ENCODE measurements at places on chromosomes 7 and 10.
A peak's percentile ranks its signal among the peaks of the same experiment; 100 is the strongest.

DNA sequence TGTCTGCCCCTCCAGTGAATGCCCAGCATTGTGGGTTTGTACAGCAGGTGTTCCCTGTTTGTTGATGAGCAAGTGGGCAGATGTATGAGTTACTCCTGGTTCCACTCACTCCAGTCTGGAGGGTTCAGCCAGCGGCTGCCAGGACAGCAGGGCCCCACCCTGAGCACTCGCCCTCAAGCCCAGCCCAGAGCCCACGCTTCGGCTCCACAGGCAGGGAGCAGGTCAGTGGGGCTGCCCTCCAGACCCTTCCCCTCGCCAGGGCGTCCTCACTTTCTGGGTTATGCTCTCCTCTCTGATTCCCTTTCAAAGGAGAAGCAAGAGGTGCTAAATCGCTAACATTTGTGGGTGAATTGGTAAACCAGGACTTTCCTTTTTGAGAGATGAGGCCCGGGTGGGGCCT is 4.8 kb upstream of the VIPR2 start:
- DNase-seq = no peak
- no peaks in the 10 kb centered on the region for H3K4me1 ChIP-seq
- no peaks in the 10 kb centered on the region for H3K27me3 ChIP-seq
- no peaks in the 10 kb centered on the region for H3K36me3 ChIP-seq
- H3K4me3 ChIP-seq = no peak overlapping the region

- no peaks in the 10 kb centered on the region for H3K4me1 ChIP-seq
- H3K27me3 ChIP-seq = no peaks in the 10 kb centered on the region
- DNase-seq = no peak
- H3K36me3 ChIP-seq = no peaks in the 10 kb centered on the region
- H3K4me3 ChIP-seq = no peak overlapping the region
Measured at GRCh38 chr7:127895360-127895759, 135.9 kb downstream of the LRRC4 start.

GRCh38 chr10:130065251-130065650 is 45.4 kb downstream of the C10orf143 start:
- H3K4me1 ChIP-seq = no peaks in the 10 kb centered on the region
- no peak overlapping the region for H3K4me3 ChIP-seq
- no peak overlapping the region for H3K27ac ChIP-seq
- no peak for DNase-seq
- H3K27me3 ChIP-seq = no peaks in the 10 kb centered on the region

DNA sequence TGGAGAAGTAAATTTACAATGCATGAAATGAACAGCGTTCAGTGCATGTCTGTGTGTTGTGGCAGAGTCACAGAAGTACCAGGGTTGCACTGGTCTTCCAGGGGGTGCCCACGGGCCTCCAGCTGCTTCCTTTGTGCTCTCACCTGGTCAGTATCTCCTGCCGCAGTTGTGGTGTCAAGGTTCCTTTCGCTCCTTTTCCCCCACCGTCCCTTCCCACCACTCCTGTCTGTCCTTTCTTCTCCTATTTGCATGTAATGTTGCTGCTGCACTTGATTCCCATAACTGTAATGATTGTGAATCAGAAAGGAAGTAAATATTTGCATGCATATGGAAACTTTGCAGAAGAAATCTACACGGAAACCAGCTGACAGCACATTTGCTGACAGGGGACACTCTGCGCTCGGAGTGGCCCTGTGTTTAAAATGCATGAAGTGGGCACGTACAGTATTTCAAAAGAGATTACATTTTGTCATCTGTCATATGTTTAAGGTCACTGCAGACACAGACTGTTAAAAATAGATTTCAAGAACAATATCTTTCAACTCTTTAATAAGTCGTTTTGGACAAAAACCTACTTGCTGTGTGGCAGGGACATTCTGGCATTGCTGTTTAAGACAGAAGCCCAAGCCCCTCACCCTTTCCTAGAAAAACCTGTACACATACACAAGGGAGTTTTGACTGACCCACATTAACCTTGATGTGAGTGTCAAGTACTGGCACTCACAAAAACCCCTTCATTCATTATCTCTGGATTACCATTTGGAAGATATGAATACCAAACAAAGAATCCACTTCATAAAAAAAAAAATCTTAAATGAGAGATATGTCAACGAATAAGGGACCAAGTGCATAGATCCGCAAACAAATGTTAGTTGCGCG is 336.7 kb upstream of the KLF6 start:
- DNase-seq = no peak
- no peaks in the 10 kb centered on the region for H3K4me1 ChIP-seq
- H3K27me3 ChIP-seq = no peaks in the 10 kb centered on the region
- no peaks in the 10 kb centered on the region for H3K36me3 ChIP-seq
- H3K27ac ChIP-seq = no peak overlapping the region

DNA sequence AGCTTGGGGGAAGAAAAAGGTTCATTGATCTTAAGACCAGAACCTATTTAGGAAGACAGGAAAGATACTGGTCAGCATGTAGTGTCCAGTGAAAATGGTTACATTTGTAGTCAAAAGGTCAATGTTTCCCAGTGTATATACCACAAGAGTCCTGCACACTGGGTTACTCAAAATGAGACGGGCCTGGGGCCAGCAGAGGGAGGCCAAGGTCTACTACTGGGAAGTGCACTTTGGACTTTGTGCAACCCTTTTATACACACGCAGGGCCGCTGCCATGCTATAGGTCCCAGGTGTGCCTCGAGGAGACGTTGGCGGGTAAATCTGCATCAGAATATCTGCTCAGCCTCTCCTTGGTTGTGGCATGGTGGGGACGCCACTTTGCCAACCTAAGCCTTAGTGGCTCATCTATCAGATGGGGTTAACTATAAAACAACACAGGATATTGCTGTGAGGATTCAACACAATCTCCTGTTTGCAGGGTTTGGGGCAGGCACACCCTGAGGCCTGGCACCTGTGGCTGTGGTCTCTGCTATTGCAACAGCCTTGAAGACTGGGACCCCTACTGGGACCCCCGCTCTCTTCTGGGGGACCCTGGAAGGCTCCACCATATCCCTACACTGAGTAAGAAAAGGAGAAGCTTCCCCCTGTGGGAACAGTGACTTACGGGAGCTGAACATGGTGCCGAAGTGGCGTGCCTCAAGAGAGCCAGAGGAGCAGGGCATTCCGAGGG is 19.7 kb downstream of the CLRN3 start:
- no peaks in the 10 kb centered on the region for H3K27me3 ChIP-seq
- no peak overlapping the region for H3K27ac ChIP-seq
- no peak for DNase-seq
- H3K36me3 ChIP-seq = no peaks in the 10 kb centered on the region
- H3K4me1 ChIP-seq = no peaks in the 10 kb centered on the region
- H3K4me3 ChIP-seq = no peak overlapping the region

DNA sequence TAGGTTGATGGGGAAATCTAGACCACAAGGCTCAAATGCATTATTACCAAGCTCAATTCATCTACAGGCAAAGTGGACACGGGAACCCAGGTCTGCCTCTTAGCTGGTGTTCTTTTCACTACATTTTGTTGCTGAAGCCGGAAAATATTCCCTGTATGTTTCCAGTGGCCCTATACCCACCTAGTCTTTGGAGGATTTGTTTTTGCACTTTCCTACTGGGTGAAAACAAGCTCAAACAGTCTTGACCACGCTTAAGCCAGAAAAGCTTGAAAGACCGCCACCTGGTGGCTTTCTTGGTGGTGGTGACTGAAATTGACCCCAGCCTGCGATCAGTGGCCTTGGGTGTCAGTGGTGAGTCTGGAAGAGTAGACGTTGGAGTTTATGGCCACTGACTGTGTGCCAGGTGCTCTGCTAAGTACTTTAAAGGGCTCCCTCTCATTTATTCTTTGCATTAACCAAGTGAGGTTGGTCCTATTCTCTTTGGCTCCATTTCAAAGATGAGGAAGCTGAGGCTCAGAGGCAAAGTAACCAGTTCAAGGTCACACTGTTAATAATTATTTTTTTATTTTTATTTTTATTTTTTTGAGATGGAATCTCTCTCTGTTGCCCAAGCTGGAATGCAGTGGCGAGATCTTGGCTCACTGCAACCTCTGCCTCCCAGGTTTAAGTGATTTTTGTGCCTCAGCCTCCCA is 11.1 kb upstream of the CRTAC1 start:
- H3K27ac ChIP-seq = no peak overlapping the region
- no peak overlapping the region for H3K4me3 ChIP-seq
- no peaks in the 10 kb centered on the region for H3K4me1 ChIP-seq
- peaks cover 4% of the 10 kb centered on the region for H3K27me3 ChIP-seq

- H3K27ac ChIP-seq = no peak overlapping the region
- H3K4me1 ChIP-seq = no peaks in the 10 kb centered on the region
Measured at GRCh38 chr7:78141522-78142281, 343.1 kb downstream of the PHTF2 start.

GRCh38 chr7:46607176-46607575 is 686.1 kb upstream of the IGFBP3 start:
- DNase-seq = no peak
- no peaks in the 10 kb centered on the region for H3K4me1 ChIP-seq
- H3K27ac ChIP-seq = no peak overlapping the region
- H3K27me3 ChIP-seq = no peaks in the 10 kb centered on the region
- H3K36me3 ChIP-seq = no peaks in the 10 kb centered on the region
- H3K4me3 ChIP-seq = no peak overlapping the region

- no peaks in the 10 kb centered on the region for H3K27me3 ChIP-seq
- H3K4me1 ChIP-seq = no peaks in the 10 kb centered on the region
- no peak overlapping the region for H3K27ac ChIP-seq
- H3K36me3 ChIP-seq = no peaks in the 10 kb centered on the region
- H3K4me3 ChIP-seq = no peak overlapping the region
Measured at GRCh38 chr10:96118604-96119450, 11.3 kb upstream of the ZNF518A start.

DNA sequence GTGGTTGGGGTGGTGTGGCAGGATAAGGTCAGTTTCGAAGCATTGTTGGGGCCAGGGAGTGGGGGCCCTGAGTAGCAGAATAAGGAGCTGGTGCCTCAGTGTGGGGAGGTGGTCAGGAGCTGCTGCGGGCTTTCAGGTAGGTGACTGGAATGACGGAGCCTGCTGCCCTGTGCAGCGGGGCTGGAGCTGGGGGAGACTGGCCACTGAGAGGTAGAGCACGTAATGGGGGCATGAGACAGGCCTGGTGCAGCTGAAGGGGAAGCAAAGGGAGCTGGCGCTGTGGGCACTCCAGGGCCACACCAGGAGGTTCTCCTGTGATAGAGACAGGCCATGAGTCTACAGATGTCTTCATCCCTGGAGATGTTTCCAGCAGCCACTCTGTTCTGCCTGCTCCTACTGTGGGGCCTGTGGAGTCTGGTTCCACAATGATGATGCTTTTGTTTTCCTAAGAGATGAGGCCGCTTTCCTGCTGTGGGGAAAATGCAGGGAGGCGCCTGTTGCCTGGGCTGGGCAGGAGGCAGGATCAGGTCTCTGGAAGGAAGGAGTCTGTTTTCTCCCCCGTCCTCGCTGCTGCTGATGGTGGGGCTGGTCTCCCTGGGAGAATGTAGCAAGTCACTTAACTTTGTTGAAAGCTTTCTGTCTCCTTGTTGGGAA is 31.1 kb downstream of the NUB1 start:
- H3K4me3 ChIP-seq = no peak overlapping the region
- peak; percentile 32 for DNase-seq
- H3K36me3 ChIP-seq = no peaks in the 10 kb centered on the region
- H3K4me1 ChIP-seq = peaks cover 4% of the 10 kb centered on the region
- H3K27me3 ChIP-seq = no peaks in the 10 kb centered on the region

DNA sequence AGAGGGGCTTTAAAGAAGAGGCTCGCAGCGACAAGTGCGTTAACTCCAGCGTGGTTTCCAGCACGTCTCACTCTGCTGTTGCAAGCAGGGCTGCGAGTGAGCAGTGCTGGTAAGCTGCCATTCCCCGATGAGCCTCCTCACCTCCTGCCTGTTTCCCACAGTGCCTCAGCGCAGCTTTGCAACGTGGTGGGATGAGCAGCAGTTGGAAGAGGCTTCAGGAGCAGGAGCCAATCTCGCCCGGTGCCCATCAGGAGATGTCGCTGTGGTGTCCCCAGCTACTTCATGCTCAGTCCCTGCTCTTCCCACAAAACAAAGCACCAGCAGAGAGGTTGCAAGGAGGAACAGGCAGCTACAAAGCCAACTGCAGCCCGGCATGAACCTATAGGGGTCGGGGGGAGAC is 2.4 kb upstream of the ADARB2 start:
- DNase-seq = no peak
- H3K4me1 ChIP-seq = no peaks in the 10 kb centered on the region
- no peaks in the 10 kb centered on the region for H3K36me3 ChIP-seq
- no peak overlapping the region for H3K27ac ChIP-seq

Measured in kidney (tissue), 22 donors.